ENCODE measurements at places on chromosomes 11 and 22. TPM values are rescaled to one million over a fixed set of nuclear protein-coding genes. Genes with fewer than 3 reads are reported as not detected.

MISFA gene
- 4.8 TPM for total RNA-seq

IGSF9B gene
- total RNA-seq = 0.33 TPM

MYO18B gene
- total RNA-seq = 0.17 TPM

PPFIBP2 gene
- total RNA-seq = 8.4 TPM

CD82 gene
- total RNA-seq = 218 TPM

SLCO2B1 gene
- total RNA-seq = not detected

Data from mammary epithelial cell (primary cell).